ENCODE measurements at places on chromosomes 12 and 14.

DNA sequence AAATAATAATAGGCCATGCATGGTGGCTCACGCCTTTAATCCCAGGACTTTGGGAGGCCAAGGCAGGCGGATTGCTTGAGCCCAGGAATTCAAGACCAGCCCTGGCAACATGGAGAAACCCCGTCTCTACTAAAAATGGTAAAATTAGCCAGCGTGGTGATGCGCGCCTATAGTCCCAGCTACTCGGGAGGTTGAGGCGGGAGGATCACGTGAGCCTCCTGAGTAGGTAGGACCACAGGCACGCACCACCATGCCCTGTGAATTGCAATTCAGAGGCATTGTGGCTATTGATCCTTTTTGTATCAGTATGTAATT lies 2.3 kb downstream of the ARHGDIB start:
- DNase-seq = no peak

DNA sequence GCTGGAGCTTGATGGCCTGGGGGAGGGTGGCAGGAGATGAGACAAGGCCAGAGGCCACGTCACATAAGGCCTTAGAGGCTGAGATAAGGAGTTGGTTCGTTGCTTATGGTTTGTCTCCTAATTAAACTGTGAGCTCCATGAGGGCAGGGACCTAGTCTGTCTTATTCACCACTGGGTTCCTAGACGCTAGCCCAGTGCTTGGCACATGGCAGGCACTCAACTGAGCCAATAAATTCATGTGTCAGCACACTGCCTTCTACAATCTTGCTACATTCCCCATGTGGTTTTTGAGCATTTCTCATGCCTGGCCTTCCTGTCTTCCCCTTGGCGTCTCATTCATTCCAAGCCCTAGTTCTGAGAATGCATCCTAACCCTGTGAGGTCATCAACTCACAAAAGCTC lies 92.5 kb upstream of the MED13L start:
- no peak for DNase-seq

GRCh38 chr12:121344506-121344905 lies 7.7 kb downstream of the ANAPC5 start:
- DNase-seq = no peak

DNA sequence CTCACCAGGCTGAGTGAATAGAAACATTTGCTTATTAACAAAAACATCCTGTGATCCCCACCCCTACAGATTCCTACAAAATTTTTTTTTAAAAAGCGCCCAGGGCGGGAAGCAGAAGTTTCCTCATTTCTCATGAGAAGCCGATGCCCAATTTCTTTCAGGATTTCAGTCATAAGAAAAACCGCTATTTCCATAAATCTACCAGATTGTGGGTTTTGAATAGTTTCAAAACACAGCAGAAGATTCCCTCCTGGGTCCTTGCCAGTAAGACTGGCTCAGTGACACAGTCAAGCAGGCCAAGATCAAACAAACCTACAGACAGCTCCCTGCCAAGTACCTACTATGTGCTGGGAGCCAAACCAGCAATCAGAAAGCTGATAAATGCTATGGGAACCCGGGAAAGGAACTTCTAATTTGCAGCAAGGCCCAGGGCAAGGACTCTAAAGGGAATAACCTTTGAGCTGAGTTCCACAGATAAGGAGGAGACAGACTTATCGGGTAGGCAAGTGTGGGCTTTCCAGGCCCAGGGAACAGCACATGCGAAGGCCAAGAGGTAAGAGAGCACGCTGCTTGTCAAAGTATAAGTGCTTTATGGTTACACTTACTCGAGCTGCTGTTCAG lies 68.7 kb downstream of the CCDC88C start:
- DNase-seq = no peak

- no peak for DNase-seq
These were observed 18.2 kb downstream of the CIPC start for GRCh38 chr14:77116172-77116817.

GRCh38 chr12:57127101-57127725 lies 1.1 kb upstream of the LRP1 start:
- no peak for DNase-seq

- DNase-seq = no peak
These were observed 295.9 kb downstream of the ZFP36L1 start for GRCh38 chr14:68497011-68497410.

GRCh38 chr12:70157099-70157498 lies 86.1 kb upstream of the CNOT2 start:
- no peak for DNase-seq

GRCh38 chr12:116368196-116369194 lies 91.0 kb upstream of the MED13L start:
- no peak for DNase-seq

DNA sequence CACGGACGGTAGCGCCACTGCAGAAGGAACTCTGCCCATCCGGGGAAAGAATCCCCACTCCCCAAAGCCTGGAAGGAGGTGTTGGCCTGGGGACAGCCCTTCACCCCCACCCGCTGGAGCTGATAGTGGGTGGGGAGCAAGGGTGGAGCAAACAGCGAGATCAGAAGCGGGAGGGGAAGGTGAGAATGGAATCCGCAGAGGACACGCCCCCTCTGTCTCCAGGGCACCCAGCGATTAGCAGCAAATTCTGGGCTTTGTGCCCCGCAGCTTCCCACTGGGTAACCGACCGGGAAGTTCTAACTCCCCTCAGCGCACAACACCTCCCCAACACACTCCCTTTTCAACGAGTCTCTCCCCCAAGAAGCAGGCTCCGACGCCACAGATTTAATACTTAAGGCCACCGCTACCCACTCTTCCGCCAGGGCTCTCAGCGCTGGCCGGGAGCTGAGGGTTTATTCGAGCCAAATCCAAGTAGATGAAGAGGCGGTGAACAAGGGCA lies 1.4 kb downstream of the SLC25A29 start:
- DNase-seq = no peak

DNA sequence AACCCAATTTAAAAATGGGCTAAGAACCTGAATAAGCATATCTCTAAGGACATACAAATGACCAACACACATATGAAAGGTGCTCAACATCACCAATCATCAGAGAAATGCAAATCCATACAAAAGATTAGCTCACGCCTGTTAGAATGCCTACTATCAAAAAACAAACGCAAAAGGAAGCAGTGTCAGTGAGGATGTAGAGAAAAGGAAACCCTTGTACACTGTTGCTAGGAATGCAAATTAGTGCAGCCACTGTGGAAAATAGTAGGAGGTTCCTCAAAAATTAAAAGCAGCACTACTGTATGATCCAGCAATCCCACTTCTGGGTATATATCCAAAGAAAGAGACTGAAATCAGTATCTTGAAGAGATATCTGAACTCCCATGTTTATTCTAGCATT lies 133.0 kb downstream of the CPNE8 start:
- no peak for DNase-seq

DNA sequence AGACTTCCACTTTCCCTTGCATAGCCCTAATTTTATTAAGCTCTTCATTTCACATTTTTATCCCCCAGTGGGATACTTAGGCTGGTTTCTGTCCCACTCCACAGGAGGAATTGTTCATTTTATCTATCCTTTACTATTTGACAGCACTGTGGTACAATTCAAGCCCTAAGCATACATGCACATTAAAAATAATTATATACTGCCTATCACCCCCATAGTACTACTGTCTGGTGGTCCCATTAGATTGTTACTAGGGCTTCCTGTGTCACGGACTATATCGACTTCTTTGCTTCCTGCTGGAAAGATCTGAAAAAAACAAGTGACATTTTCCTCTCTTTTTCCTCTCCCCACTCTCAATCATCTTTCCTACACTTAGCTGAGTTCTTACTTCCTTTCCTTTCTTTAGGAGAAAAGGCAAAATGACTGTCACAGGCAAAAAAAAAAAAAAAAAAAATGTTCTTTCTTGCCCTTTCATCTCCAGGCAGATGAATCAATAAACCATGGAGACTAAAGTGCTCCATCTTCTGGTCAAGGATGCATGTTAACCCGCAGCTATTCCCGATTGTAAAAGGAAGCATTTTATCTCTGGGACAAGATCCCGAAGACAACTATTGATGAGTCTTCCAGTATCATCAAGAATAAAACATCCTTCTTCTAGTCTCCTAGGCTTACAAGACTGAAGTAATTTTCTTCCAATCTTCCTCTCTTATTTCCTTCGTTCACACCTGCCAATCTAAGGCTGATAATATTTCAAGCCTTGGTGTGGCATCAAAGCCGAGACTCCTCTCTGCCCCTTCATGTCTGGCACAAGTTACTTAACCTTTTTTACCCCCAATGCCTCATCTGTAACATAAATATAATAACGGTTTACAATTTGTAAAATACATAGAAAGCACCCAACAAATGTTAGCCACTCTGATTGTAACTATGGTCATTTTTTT lies 94.4 kb upstream of the PLEKHG7 start:
- no peak for DNase-seq

- peak; percentile 45 for DNase-seq
These were observed 67.8 kb downstream of the NTF3 start for GRCh38 chr12:5499566-5500330.

GRCh38 chr14:22391908-22392565 lies 197.0 kb downstream of the DAD1 start:
- DNase-seq = no peak

DNA sequence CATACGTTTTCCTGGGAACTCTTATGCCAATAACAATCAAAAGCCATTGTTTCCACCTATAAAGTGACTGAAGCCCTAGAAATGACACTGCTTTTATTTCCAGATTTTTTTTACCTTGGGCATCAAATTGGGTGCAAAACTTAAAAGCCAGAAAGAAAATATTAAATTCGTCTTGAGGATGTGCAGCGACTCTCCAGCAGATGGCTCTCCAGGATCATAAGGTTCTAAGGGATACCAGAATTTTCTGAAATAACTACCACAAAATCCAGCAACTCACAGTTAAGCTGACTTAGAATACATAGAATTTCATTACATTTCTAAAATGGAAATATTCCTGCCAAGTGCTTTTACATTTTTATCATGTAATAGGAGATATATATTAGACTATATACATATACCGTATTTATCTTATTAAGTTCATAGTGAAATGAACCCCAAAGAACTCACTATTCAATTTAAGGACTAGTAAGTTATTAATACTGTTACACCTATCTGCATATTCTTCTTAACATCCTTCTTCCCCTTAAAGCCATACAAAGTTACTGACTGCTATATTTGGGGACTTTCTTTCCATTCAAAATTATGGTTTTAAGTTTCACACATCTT lies 44.0 kb downstream of the ARMH4 start:
- DNase-seq = no peak

DNA sequence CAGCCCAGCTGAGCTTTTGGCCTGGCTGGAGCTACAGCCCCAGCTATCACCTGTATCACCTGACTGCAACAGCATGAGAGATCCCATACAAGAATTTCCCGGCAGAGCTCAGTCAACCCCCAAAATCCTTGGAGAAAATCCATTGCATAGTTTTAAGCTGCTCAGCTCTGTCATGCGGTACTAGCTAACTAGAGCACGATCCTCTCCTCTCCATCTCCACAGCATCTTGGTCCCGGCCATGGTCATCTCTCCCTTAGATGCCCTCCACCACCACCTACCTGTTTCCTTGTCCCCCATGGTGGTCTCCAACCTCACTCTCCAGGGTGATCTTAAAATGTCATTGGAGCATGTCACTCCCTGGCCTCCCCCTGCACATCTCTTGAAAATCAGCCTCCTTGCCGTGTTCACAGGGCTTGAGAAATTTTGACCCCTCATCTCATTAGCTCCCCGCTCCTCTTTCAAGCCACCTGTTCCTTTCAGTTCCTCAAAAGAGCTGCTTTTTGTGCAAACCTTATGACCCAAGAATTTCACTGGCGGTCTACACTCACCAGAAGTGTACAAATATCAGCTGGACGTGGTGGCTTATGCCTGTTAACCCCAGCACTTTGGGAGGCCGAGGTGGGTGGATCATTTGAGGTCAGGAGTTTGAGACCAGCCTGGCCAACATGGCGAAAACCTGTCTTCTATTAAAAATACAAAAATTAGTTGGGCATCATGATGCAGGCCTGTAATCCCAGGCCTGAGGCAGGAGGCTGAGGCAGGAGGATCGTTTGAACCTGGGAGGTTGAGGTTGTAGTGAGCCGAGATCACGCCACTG lies 8.1 kb upstream of the CLMN start:
- DNase-seq = no peak
